ENCODE measurements at places on chromosomes 16 and 17.
A peak's percentile ranks its signal among the peaks of the same experiment; 100 is the strongest.

DNA sequence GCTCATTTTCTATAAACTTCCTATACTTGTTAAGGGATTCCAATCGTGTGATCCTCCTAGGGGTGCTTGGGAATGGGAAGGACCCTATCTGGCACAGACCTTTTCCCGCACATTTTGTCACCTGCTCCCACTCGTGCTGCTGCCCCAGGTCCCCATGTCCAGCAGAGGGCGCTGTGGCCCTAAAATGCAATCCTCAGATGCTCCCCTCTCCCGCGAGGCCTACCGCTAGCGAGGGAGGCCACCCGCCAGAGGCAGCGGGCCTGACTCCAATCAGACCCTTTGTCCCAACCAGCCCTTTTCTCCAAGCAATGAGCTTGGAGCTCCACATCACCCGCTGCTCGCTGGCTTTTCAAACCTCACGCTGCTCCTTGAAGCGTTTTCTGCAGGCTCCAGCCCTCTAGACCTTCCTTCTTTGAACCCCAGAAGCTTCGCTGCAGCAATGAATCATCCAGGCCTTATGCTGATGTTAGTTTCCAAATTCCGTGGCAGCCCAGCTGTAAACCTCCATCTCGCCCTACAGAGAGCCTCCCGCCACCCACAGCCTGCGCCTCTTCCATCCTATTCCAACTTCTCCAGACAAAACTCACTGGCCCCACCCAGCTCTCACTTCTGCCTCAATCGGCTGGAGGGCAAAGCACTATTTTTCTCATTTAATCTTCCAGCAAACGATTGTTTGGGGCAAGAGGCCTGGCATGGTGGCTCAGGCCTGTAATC lies 23.6 kb upstream of the FZD2 start:
- DNase-seq: peak; percentile 59

GRCh38 chr16:7731141-7731540 lies 398.5 kb downstream of the RBFOX1 start:
- no peak for DNase-seq

- peak; percentile 45 for DNase-seq
These were observed 209.7 kb downstream of the RBFOX3 start for GRCh38 chr17:79400989-79401703.

DNA sequence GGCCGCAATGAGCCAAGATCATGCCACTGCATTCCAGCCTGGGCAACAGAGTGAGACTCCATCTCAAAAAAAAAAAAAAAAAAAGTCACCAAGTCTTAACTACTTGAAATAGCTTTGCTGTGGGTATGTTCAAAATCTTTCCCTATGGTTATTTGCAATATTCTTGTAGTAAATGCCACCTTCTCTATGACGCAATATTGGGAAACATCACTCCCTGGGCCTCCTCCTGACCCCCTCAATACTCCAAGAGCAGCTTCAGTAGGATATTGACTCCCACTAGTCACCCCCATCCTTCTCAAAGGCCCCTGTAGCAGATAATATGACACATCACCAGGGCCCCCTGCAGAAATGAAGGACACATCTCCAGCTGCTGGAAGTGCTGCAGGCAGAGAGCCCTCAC lies 137.8 kb downstream of the AIPL1 start:
- DNase-seq: no peak

Data from effector memory CD4-positive, alpha-beta T cell (primary cell).